ENCODE measurements at places on chromosomes 2 and 18.

- no peak for DNase-seq
These were observed 64.4 kb downstream of the GREB1 start for GRCh38 chr2:11598228-11598731.

GRCh38 chr2:143030127-143030526, 99.1 kb upstream of the ARHGAP15 start:
- no peak for DNase-seq

DNA sequence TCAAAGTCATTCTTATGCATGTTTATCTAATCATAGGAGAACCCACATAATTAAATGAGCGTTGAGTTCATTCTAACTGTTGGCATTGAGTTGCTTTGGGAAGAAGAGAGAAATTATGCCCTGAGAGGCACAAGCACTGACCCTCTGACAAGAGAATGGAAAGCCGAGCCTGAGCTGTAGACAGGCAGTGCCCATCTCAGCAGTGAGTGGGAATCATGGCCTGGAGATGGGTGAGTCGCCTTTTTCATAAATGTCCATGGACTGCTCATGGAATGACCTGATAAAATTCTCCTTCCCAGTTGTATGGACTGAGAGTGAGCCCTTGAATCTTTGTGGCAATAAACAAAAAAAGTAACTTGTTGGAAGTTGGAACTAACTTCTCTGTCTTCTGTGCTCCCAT, 21.4 kb upstream of the MYO3B start:
- no peak for DNase-seq

DNA sequence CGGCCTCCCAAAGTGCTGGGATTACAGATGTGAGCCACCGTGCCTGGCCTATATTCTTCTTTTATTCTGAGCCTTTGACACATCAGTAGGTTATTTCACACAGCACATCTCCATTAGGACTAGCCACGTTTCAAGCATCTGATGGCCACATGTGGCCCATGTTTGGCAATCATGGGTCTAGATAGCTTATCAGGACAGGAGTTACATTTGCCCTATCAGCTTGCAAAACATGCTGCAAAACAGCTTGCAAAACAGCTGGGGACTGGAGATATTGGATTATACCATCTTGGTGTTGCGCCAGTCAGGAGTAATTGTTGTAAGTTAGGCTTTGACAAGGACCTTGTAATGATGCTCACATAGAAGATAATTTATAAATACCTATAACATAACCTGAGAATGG, 94.9 kb downstream of the GBX2 start:
- DNase-seq, result no peak

GRCh38 chr2:30686000-30686399, 121.2 kb downstream of the CAPN13 start:
- DNase-seq, result no peak

GRCh38 chr2:228135300-228135699, 46.2 kb downstream of the SPHKAP start:
- DNase-seq, result no peak

DNA sequence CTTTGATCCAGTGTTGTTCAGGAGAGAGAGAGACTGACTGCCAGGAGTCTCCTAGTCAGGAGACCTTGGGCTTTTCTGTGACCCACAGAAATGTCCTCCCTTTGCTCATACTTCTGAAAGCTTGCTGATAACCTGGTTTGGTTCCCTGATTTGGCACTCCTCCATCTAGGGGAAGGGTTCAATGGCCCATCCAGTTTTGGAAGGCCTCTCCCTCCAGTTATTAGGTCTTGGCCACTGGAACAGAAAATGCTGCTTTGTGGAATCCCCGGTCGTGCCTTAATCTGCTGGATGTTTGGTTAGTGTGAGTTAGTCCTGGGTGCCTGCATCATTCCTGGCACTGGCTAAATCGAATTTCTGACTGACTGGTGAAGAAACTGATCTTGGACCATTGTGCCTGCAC, 35.7 kb downstream of the KDM3A start:
- DNase-seq, result no peak

DNA sequence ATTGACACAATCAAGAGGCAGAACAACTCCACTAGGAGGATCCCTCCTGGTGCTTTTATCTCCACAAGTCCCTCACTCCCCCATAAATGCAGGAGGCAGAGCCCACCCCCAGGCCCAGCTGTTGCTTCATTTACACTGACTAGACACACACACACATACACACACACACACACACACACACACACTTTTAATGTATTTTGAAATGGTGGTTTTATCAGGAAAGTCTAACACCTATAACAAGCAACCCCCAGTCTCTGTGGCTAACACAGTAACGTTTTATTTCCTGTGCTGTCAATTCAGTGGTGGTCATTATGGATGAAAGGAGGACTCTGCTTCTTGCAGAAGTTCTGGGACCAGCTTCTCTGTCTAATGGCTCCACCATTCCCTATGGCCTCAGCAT, 125.4 kb upstream of the FOSL2 start:
- DNase-seq, result no peak

DNA sequence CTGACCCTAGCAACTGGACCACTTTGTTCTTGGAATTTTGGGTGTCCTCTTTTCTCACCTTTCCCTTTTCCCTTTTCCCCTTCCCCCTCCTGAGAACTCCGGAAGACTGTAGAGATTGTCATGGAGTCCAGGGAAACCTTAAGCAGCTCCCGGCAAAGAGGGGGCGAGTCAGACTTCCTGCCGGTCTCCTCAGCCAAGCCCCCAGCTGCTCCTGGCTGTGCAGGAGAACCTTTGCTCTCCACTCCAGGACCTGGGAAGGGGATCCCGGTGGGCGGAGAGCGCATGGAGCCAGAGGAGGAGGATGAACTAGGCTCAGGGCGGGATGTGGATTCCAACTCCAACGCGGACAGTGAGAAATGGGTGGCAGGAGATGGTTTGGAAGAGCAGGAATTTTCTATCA, 20.5 kb downstream of the SETBP1 start:
- DNase-seq, result no peak

- DNase-seq, result no peak
These were observed 6.6 kb upstream of the DSC3 start for GRCh38 chr18:31049189-31049588.

- DNase-seq, result no peak
These were observed 230.5 kb upstream of the THSD7B start for GRCh38 chr2:136534811-136535210.

DNA sequence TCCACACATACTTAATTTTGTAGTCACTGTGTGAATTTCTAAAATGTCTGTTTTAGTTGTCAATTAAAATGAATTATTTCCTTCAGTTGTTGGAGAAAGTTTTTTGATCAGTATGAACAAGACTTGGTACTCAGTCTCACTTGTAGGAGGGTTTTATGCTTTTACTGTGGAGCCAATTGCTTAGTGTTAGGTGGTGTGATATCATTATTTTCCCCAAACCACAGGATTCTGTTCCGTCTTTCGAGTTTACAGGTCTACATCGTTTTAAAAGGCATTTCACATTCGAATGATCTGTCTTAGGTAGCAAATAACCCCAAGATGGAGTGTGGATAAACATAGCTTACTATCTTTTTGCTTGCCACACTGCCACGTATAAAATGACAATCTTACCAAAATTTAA, 803.1 kb downstream of the SATB2 start:
- DNase-seq, result no peak

DNA sequence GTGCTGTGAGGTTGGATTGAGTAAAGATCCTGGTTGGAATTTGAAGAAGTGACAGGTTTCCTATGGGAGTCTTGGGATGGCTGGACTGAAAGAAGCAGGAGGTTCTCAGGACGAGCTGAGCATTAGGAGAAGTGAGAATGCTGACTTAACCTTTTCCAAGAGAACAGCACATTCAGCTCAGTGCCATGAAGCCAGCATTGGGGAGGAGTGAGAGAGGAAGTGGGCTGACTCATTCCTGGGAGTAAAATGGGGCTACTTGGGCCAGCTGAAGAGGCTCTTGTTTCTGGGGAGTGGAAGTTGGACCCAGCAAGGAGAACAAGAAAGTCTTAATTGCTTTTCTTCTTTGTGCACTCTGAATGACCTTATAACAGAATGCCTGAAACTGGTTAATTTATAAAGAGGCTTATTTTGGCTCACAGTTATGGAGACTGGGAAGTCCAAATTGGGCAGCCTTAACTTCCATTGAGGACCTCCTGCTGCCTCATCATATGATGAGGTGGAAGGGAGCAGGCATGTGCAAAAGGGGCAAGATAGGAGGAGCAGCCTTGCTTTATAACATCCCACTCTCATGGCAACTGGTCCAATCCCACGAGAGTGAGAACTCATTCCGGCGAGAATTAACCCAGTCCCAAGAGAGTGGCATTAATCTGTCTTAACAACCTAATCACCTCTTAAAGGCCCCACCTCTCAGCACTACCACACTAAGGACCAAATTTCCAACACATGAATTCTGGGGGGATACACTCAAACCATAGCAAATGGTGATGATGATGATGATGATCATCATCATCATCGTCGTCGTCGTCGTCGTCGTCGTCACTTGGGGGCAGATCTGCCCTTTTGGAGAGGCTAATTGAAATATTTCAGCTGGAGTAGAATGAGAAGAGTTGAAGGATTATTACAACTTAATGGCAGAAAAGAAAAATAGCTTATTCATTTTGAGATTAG, 26.1 kb downstream of the DGUOK start:
- DNase-seq, result no peak

DNA sequence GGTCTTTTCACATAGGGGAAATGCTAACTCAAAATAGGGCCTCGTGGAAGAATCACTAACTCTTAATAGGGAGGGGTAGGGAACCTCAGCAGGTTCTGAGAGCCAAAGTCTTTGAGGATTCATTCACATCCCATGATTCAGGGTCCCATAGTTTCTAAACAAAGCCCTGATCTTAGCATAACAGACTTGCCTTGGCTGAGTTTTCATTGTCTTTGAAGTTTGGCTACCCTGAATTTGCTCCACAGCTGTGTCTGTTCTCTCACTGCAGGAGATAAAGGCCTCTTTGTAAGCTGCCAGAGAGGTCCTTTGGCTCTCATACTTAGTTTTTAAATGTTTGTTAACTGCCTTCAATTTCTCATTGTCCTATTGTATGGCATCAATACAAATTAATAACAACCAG, 54.5 kb downstream of the ZDBF2 start:
- DNase-seq, result no peak

DNA sequence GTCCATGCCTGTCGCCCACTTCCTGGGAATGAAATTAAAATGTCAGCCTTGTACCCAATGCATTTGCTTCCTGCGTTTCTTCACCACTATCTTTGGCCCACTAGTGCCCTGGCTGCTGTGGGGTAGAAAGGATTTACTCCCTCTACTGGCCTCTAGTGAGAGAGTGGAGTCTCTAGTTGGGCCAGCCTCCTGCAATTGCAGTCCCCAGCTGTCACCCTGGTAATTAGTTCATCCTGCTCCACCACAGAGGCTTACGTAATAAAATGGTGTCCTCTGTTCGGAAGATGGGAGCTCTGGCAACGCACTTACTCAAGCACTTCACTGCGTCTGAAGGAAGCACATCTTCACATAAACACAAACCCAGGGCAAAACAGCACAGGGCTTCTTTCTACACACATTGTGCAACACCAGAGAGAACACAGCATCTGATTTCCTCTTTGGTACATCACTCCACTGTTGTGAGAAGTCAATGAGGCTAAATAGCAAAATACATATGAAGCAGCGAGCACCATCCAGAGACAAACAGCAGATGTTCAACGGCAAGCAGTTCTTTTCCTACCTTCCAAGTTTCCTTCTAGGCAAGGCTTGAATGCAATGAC, 274.6 kb downstream of the LRATD1 start:
- DNase-seq, result no peak

DNA sequence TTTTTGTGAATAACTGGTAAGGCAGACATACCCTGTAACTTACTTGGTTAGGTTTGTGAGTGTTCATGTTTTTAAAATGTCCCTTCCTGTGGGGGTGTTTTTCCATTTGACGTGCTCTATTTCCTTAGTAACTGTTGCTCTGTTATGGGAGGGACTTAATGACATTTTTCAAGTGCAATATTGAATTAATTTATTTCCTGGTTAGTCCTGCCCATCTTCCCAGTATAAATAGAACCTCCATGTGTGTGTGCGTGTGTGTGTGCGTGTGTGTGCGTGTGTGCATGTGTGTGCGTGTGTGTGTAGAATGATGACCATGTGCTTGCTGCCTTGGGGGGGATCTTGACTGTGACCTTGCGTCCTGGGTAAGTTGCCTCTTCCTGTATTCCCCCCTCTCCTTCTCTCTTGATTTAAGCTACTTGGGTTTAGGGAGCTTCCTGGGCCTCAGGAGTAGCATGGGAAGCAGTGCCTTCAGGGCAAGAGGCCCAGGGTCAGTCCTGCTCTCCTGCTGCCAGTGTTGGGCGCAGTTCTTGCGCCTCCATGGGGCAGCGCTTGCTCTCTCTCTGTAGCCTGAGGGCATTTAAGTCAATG, 163.9 kb downstream of the LDLRAD4 start:
- peak; percentile 86 for DNase-seq

GRCh38 chr2:198188982-198189381, 384.6 kb downstream of the PLCL1 start:
- no peak for DNase-seq

Measured in CD4-positive, alpha-beta T cell treated with Interleukin-21 for 1 hour (primary cell).